ENCODE measurements at places on chromosomes 1 and 21.

- no peak for DNase-seq
These were observed 16.5 kb upstream of the BCAS2 start for GRCh38 chr1:114597949-114598348.

DNA sequence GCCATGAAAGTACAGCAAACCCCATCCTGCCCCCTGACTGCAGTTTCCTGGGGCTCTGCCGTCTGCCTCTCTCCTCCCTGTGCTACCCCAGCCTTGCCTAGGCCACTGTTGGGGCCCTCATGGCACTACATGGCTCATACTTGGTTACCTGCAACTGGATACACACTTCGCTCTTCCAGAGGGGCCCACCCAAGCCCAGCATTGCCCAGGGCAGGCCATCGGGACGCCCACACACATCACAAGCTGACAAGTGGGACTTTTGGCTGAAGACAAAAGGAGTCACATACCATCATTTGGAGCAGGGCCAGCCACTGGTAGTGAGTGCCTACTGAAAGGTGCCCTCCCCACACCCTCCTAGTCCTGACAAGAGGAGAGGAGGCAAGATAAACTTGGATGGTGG is 82.8 kb downstream of the CD247 start:
- no peak for DNase-seq

DNA sequence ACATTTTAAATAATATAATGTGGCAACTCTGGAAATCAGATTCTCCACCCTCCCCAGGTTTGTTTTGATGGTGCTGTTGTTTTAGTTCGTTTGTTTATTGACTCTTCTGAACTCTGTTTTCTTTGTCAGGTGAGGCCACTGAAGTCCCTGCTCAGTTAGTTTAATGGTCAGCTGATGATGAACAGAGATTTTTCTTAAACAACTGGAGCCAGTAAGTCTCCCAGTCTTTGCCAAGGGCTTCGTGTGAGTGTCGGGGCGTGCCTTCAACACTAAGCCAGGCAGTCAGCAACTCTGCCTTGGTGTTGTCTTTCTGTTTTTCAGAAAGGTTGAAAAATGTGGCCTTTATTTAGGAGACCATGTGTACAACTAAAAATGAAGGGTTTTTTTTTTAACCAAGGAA is 58.9 kb downstream of the TEX35 start:
- DNase-seq: no peak

- no peak for DNase-seq
These were observed 1.1 kb downstream of the AGTRAP start for GRCh38 chr1:11736746-11737639.

GRCh38 chr1:202164271-202165037 is 4.1 kb upstream of the PTPN7 start:
- no peak for DNase-seq

- no peak for DNase-seq
These were observed 19.9 kb downstream of the LGR6 start for GRCh38 chr1:202213361-202214088.

DNA sequence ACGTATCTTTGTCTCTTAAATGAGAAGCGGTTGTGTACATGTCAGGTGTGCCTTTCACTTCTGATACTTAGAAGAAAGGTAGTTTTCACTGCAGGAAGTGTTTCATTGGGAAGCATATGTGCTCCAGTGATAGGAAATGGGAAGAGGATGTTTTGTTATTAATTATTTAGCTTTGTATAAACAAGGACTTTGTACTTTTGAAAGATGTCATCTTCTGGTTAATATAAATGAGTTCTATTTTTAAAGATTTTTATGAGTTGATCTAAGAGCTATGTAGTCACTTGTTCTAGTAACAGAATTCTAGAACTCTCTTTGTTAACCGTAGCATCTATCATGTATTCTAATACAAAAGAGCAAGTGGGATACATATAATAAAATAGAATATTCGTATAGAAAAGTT is 130.5 kb downstream of the RASAL2 start:
- no peak for DNase-seq
